Upper lobe of right lung (tissue), 1 donor: ENCODE measurements at places on chromosomes 2 and 18. TPM values are rescaled to one million over a fixed set of nuclear protein-coding genes. Genes with fewer than 3 reads are reported as not detected.

The EVX2 gene
- not detected for total RNA-seq

The MBOAT2 gene
- 31.4 TPM for total RNA-seq

The KYNU gene
- 34.5 TPM for total RNA-seq

The FBXO15 gene
- total RNA-seq, result 0.81 TPM

The REG1B gene
- total RNA-seq, result not detected

The RBKS gene
- 1.9 TPM for total RNA-seq

The PAX8 gene
- 1.6 TPM for total RNA-seq

The GPR39 gene
- total RNA-seq, result 13.4 TPM

The UGT1A7 gene
- not detected for total RNA-seq

The FBXO36 gene
- total RNA-seq, result 1.8 TPM

The CDH19 gene
- total RNA-seq, result 1.4 TPM

The LHCGR gene
- total RNA-seq, result not detected

The AMMECR1L gene
- 17.2 TPM for total RNA-seq

The SGO2 gene
- 2.1 TPM for total RNA-seq
